ENCODE measurements at places on chromosomes 3 and 15.

DNA sequence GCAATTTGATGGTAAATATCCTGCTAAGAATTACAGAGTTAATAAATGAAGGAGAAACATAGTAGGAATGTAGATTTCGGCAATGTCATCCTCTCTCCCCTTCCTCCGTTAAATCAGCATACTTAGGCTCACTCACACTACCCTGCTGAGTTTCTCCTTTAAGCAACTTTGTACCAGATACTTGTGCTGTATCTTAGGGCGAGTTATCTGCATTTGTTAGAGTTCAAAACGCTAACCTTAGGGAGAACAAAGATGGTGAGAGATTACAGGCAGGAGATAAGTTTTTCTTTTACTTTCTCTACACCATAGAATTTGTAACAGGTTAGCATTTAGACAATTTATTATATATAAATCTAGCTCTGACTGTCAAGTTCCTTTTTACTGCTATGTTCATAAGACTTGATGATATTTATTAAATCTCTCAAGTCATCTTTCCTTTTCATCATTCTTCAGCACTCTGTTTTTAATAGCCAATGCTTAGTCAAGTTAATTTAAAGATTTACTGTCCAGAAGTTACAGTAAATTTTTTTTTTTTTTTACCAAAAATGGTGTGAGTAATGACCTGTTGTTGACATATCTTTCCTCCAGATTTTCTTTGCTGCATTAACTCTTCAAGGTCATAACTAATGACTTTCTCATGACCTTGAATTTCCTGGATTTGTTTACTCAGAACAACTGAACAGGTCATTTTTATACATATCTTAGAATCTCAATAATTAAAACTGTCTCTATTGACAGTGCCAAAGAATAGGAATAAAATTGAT lies 22.2 kb downstream of the SUCNR1 start:
- peaks cover 3% of the 10 kb centered on the region for H3K27me3 ChIP-seq
- H3K4me1 ChIP-seq, result peaks cover 34% of the 10 kb centered on the region

DNA sequence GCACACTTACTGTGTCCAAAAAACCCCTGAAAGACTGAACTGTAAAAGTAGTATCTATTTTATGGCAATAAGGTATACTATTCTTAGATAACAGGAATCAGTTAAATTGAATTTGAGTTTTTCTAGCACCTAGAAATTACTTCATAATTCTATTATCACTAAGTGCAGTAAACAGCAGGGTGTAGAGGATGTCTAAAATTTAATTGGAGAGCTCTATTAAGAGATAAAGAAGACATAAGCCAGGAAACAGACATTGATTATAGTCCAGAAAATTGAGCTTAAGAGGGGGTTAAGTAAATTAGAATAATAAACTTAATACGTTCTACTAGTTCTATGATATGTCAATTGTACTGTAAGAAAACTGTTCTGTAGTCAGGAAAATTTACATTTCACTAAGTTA lies 403.5 kb upstream of the CBLB start:
- H3K4me1 ChIP-seq, result peaks cover 22% of the 10 kb centered on the region
- peaks cover 11% of the 10 kb centered on the region for H3K36me3 ChIP-seq
- DNase-seq, result no peak
- no peak overlapping the region for H3K27ac ChIP-seq

DNA sequence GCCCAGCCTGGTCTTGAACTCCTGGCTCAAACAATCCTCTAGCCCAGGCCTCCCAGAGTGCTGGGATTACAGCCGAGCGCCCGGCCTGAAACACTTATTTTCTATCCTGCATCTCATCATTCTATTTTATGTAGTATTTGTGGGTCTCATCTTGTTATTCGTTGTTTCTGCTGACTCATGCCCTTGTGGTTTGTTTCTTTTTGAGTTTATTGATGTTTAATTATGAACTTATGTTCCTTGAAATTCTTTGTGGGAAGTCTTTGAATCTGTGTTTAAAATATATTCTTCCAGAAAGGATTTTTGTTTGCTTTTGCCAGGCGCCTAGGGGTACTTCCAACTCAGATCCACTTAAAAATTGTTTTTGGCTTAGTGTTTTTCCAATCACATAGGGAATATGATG lies 78.3 kb upstream of the C15orf39 start:
- peaks cover 1% of the 10 kb centered on the region for H3K27me3 ChIP-seq
- H3K36me3 ChIP-seq, result peaks cover 3% of the 10 kb centered on the region
- no peak overlapping the region for H3K4me3 ChIP-seq
- H3K27ac ChIP-seq, result no peak overlapping the region
- H3K4me1 ChIP-seq, result peaks cover 15% of the 10 kb centered on the region

DNA sequence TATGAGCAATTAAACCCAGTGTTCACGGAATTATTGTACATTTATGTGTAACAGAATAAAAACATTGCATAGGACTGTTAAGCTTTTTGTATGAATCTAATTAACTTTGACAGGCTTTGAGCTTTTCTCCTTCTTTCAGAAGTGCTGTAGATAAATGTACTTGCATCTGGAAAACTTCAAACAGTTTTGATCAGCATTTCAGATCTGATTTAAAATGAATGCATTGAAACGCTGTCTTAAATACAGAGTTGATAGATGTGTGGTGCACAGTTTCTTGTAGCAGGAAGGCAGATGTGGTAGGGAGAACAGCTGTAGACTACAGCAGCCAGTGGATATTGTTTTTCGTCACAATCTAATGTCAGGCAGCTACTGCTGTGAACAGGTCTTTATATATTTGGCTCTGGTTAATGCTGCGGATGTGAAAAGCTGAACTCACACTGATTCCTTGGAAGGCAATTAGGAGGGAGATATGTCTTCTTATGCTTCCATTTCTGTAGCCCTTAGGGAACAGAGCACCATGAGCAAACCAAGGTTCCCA lies 193.8 kb upstream of the GOLIM4 start:
- DNase-seq, result no peak
- no peak overlapping the region for H3K27ac ChIP-seq
- H3K27me3 ChIP-seq, result no peaks in the 10 kb centered on the region
- no peaks in the 10 kb centered on the region for H3K36me3 ChIP-seq

DNA sequence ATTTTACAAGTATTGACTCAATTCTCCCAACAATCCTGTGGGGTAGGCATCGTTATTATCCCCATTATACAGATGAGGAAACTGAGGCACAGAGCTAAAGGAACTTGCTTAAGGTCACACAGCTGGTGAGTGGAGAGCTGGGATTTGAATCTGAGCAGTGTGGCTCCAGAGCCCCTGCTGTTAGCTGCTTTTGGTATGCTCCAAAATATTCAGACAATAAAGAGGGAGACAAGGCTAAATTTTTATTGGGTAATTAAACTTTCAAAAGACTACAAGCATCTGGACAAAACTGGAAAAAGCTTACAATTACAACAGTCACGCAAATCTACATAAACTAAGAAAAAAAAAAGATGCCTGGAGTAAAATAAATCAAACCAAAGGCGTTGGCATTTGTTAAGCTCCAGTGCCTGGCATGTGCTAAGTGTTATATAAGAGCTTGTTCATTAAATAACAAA lies 27.7 kb downstream of the CCDC13 start:
- H3K4me1 ChIP-seq, result peaks cover 18% of the 10 kb centered on the region
- no peak overlapping the region for H3K4me3 ChIP-seq
- DNase-seq, result no peak
- H3K27ac ChIP-seq, result no peak overlapping the region
- H3K27me3 ChIP-seq, result no peaks in the 10 kb centered on the region

GRCh38 chr15:75554717-75555116 lies 24.4 kb downstream of the PTPN9 start:
- no peaks in the 10 kb centered on the region for H3K27me3 ChIP-seq
- H3K36me3 ChIP-seq, result peaks cover 18% of the 10 kb centered on the region
- H3K27ac ChIP-seq, result no peak overlapping the region

DNA sequence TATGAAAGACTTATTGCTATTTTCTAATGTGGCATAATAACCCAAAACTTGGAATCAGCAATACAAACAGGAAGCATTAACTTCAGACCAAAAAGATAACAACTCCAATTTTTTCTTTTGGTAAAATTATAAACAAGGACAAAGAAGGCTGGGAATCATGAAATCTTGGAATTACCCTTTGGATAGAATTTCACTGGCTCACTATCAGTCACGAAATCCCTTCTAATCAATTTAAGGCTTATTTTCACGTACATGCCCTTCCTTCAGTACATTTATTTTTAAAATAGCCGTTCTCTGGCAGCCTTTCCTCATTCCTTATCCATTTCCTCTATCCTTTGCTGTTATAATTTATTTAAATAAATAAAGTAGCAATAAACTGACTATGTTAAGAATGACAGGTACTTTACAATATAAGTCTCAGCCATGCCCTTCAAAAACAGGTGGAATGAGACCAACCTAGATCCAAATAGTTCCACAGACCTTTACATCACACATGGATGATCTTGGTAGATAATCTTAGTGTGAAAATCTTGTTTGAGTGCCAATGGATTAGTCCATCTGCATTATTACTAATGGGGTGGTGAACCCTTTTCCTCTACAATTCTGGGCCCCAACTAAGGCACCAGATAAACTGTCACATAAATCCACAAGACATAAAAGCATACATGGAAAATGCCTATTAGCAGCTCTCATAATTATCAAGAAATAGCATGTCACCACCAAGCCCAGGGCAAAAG lies 38.9 kb downstream of the ABI3BP start:
- no peaks in the 10 kb centered on the region for H3K4me1 ChIP-seq
- no peak overlapping the region for H3K27ac ChIP-seq
- DNase-seq, result no peak
- H3K4me3 ChIP-seq, result no peak overlapping the region

- no peaks in the 10 kb centered on the region for H3K36me3 ChIP-seq
- H3K27me3 ChIP-seq, result no peaks in the 10 kb centered on the region
- no peaks in the 10 kb centered on the region for H3K4me1 ChIP-seq
Observed at GRCh38 chr3:21238661-21239060, 512.3 kb downstream of the ZNF385D start.

DNA sequence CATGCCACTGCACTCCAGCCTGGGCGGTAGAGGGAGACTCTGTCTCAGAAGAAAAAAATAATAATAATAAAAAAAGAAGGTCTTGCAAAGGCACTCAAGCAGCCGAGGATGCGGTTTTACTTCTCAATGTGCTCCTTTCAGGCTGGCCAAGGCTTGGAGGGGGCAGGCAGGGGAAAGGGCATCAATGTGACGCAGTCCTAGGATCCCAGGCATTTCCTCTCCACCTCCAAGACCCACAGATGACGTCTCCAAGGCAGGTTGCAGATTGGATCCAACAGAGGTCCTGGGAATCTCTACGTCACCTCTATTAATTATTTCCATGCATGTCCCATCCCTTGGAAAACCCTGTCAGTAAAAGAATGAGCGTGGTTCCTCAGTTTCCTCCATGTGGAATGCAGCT lies 56.2 kb downstream of the FAM43A start:
- H3K4me1 ChIP-seq, result no peaks in the 10 kb centered on the region
- no peak for DNase-seq
- H3K4me3 ChIP-seq, result no peak overlapping the region

- H3K27me3 ChIP-seq, result peaks cover 5% of the 10 kb centered on the region
- peaks cover 28% of the 10 kb centered on the region for H3K4me1 ChIP-seq
- H3K4me3 ChIP-seq, result peak overlapping the region; percentile 90
- H3K27ac ChIP-seq, result peak overlapping the region; percentile 97
- peaks cover 16% of the 10 kb centered on the region for H3K36me3 ChIP-seq
Observed at GRCh38 chr15:40306908-40307307, 827 bp downstream of the PLCB2 start.

GRCh38 chr3:79822076-79822475 lies 54.3 kb upstream of the ROBO1 start:
- H3K4me3 ChIP-seq, result no peak overlapping the region
- no peaks in the 10 kb centered on the region for H3K36me3 ChIP-seq
- H3K27ac ChIP-seq, result no peak overlapping the region
- DNase-seq, result no peak

- no peak overlapping the region for H3K4me3 ChIP-seq
- peaks cover 25% of the 10 kb centered on the region for H3K27me3 ChIP-seq
- H3K4me1 ChIP-seq, result no peaks in the 10 kb centered on the region
- no peaks in the 10 kb centered on the region for H3K36me3 ChIP-seq
- H3K27ac ChIP-seq, result no peak overlapping the region
Observed at GRCh38 chr15:68494573-68495110, 62.7 kb upstream of the ITGA11 start.

- H3K4me1 ChIP-seq, result peaks cover 8% of the 10 kb centered on the region
- H3K27ac ChIP-seq, result no peak overlapping the region
- no peaks in the 10 kb centered on the region for H3K36me3 ChIP-seq
- no peak overlapping the region for H3K4me3 ChIP-seq
Observed at GRCh38 chr3:19254189-19254588, 105.9 kb downstream of the KCNH8 start.

DNA sequence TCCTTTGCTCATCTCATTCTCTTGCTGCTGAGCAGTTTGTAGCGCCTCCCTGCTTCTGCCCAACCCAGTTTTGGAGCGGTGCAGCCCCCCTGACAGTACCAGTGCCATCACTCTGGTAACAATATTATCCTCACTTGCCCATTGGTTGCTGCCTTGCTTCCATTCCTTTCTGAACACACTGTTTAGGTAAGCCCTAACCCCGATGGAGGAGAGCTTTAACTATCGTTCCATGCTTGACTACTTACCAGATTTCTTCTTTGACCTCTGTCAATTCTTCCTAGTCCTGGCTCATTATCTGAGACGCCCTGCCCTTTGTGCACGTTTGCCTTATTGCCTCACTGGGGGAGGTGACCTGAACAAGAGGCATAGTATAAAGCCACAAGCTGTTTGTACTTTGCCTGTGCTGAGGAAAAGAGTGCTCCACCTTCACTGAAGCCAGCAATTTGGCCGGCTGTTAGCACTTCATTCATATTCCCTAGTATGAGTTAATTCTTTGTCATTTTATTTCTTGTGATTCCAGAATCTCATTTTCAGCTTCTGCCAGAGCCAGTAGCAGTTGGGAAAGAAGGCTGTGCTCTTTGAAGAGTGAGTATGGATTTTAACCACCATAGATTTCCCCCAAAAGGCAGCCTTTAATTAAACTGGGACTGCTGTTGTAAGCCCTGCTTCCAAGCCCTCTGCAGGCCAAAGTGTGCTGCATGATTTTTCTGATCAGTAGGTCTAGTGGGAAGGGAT lies 11.9 kb downstream of the ABHD6 start:
- DNase-seq, result no peak
- no peaks in the 10 kb centered on the region for H3K27me3 ChIP-seq
- H3K4me1 ChIP-seq, result peaks cover 16% of the 10 kb centered on the region
- no peak overlapping the region for H3K27ac ChIP-seq
- H3K4me3 ChIP-seq, result no peak overlapping the region

GRCh38 chr3:122973893-122974615 lies 53.5 kb downstream of the SEMA5B start:
- H3K36me3 ChIP-seq, result no peaks in the 10 kb centered on the region
- no peak overlapping the region for H3K4me3 ChIP-seq
- H3K4me1 ChIP-seq, result peaks cover 21% of the 10 kb centered on the region
- H3K27ac ChIP-seq, result no peak overlapping the region
- H3K27me3 ChIP-seq, result peaks cover 9% of the 10 kb centered on the region
- no peak for DNase-seq

GRCh38 chr3:42066516-42067181 lies 24.5 kb upstream of the TRAK1 start:
- H3K36me3 ChIP-seq, result no peaks in the 10 kb centered on the region
- no peaks in the 10 kb centered on the region for H3K27me3 ChIP-seq
- DNase-seq, result no peak

GRCh38 chr3:29637068-29637467 lies 356.2 kb downstream of the RBMS3 start:
- H3K36me3 ChIP-seq, result no peaks in the 10 kb centered on the region
- H3K4me1 ChIP-seq, result no peaks in the 10 kb centered on the region
- no peak for DNase-seq

Data from activated T-helper 2 cell treated with anti-CD3 and anti-CD28 coated beads, Interferon-gamma antibody, Interleukin-2, Interleukin-4, amounts not matched to agents 10 μg/mL and 5 μg/mL and 100 μg/mL, durations not matched to agents 14 hours and 24 hours and 36 hours (primary cell).